ENCODE measurements at places on chromosomes 7 and 10.

DNA sequence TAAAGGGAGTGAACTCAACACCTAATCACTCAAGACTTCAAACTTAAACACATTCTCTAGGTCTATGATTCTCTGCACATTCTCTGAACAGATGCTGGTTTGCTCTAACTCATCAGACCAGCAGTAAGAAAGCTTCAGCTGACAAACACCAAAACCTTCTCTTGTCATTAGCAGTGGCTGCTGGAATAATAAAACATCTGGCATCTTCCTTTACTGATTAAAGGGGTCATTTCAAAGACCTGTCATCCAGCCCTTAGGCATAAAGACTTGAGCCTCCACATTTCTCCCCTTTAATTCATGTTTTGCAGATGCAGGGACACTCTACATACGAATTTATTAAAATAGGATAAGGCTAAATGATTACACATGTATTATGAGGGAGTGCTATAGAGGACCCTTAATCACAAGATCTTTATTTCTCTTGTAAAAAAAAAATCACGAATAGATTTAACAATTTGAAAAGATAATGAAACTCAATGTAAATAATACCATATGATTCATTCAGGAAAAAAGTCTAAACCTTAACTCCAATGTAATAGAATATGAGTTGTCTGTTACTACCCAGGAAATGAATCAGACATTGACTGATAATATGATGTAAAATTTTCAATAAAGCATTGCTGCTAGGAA, 152.4 kb upstream of the GNAI1 start:
- DNase-seq: no peak

DNA sequence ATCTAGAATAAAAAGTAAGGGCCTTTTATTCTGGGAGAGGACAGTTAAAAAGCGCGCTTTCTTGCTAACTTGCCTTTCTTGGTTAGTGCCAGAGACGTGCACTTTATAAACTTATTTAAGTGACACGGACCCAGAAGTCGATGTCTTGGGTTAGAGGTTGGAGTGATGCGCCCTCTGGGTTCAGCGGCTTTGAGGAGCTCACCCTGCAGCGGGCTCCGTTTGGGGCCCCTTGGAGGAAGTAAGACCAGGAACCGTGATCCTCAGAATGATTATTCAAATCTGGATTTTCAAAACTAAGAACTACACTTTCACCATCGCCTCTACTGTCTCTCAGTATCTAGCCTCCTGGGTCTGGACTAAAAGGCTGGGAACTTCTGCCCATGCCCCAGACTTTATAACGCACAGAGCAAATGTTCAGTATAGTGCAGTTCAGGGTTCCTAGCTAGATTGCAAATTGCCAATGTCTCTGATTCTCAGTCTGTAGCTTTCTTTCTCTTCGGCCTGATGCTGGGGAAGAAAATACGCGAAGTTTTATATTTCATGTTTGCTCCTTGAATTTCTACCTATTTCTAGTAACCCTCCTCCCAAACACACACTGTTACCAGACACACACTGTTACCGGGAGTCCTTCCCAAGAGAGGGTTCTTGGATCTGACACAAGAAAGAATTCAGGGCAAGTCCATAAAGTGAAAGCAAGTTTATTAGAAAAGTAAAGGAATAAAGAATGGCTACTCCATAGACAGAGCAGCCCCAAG, 18.6 kb upstream of the SMO start:
- DNase-seq: no peak

DNA sequence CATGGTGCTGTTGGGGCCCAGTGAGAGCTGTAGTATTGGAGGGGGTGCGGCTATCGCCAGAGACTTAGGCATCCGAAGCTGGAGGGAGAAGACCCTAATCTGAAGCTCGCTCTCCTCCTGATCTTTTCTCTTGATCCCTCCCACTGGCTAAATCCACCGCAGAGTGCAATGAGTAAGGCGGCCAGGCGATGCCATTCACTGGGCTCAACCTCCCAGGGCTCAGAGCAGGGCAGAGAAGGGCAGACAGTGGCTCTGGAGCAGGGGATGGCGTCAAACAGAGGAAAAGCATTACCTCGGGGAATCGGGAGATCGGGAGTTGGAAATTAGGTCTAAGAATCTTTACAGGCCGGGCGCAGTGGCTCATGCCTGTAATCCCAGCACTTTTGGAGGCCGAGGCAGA, 18.8 kb upstream of the IFT22 start:
- no peak for DNase-seq

DNA sequence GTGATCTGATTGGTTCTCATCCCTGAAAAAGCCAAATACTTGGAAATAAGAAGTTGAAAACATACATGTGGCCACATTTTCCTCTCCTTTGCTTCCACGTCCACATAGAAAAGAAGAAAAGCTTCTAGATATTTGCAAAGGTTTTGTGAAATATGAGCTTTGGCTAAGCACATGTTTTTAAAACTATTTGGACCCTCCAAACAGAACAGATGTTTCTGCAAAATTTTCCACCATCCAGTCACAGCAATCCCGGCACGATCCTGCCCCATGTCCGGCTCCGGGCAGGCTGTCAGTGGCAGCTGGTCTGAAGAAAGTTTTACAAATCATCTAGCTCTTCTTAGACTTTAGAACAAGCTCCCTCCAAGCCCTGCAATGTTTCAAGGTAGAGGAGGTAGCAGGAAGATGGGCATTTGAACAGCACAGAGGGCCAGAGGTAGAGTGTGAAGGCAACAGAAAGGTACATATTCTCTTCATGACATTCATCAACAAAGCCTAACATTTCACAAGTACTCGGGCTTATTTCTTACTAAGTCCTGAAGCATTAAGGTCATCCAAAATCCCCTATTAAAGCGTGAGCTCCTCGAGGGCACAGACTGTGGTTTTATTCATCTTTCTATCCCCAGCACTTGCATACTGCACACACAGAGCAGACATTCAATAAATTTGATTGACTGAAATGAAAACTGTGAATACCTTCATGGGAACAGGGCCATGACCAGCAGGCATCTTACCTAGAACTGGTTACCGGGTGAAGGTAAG, 110.1 kb downstream of the JAZF1 start:
- no peak for DNase-seq

DNA sequence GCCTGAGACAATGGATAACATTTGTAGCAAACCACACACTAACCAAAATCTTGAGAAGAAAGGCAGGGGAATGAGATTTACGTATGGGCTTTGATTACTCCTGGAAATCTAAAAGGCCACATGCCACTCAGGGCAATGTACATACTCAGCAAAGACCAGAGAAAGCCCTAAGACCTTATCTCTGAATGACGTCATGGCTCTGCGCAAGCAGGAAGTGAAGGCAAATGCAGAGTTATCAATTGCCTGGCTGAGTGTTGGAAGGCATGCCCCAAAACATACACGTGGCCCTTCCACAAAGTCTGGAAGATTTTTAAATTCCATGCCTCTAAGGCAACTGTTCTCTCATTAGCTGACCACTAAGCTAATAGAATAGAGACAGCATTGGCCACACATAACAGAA, 90.9 kb upstream of the NRBF2 start:
- DNase-seq: no peak

Measured in central memory CD4-positive, alpha-beta T cell (primary cell).